ENCODE measurements at places on chromosomes 1 and 21.

- no peak for DNase-seq
These were observed 390.5 kb upstream of the LYPLAL1 start for GRCh38 chr1:218783131-218783530.

DNA sequence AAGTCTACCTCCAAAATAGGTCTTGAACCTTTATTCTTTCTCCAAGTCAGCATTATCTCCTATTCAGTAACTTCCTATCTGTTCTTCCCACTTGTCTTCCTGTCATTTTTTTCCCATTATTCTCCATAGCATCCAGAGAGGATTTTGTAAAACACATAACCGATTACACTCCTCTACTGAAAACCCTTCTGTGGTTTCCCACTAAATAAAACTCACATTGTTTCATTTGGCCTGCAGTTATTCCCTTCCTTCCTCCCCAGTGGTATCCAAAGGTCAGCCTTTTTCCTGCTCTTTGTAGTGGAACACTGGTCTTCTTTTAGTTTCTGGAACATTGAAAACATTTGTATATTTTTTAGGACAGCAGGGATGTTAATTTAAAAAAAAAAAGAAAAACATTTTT, 266.0 kb downstream of the GPR52 start:
- DNase-seq = no peak

- no peak for DNase-seq
These were observed 166.7 kb downstream of the GABPA start for GRCh38 chr21:25901330-25901979.

DNA sequence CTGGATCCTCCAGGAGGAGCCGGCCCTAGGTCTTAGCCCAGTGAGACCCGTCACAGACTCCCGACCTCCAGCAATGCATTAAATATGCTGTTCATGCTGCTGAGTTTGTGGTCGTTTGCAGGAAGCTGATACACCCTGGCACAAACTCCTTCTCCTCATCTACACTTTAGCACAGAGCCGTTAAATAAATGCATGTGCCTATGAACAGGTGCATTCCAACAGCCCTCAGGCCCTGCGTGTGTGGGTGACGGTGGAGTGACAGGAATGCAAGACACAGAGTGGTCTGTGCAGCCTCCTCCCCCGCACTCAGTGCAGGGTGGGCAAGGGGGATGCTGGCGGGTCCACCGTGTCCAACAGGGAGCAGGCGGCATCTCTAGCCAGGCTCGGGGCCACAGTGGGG, 106.6 kb upstream of the TMPRSS2 start:
- no peak for DNase-seq

- DNase-seq = no peak
These were observed 24.9 kb downstream of the TMEM63A start for GRCh38 chr1:225857256-225857655.

- no peak for DNase-seq
These were observed 138.6 kb upstream of the CAMK1G start for GRCh38 chr1:209444961-209445360.

DNA sequence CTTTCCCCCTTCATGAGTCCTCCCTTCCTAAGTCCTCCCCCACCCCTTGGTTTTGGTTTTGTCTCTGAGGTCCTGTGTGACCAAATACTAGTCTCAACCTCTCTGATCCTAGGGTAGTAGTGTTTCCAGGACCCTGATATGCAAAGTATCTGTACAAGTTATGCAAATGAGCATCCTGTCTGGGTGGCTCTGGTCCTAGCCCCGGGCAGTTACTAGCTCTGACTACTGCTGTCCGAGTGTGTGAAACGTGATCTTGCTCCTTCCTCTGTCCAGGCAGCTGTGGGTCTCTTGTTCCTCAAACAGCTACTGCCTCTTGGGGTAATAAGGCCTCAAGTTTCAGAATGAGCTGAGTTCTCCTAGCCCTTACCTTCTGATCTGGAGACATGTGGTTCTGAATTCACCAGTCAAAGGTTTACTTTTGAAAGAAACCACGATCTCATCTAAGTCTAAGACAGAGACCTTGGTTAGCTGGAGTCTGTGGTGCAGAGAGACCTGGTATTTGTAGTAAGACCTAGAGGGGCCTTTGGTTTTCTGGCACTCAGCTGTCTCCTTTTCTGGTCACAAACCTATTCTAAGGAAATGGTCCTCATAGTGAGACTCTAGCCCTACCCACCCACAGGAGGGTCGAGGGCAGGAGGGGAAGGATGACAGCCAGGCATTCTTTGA, 31.0 kb upstream of the IL19 start:
- peak; percentile 53 for DNase-seq

DNA sequence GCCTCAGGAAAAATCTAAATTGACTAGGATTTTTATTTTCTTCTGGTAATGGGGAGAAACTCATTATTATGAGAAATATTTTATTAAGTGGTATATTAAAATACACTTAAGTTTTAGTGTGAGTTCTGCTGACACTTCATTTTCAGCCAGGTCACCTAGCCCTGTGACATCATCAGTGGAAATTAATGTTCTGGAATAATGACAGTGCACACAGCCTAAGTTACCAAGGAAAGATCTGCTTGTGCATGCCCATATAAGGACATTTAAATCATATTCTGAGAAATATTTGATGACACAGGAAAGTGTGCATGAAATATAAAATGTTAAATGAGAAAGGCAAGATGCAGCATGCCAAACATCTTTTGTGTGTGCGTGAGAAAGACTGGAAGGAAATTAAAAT, 102.0 kb downstream of the KIF14 start:
- no peak for DNase-seq

GRCh38 chr1:115241309-115241708, 96.7 kb downstream of the NGF start:
- no peak for DNase-seq

- DNase-seq = no peak
These were observed 22.0 kb upstream of the WDR26 start for GRCh38 chr1:224456637-224456953.

- no peak for DNase-seq
These were observed 143.3 kb downstream of the DYRK1A start for GRCh38 chr21:37509802-37510393.

- peak; percentile 79 for DNase-seq
These were observed 23.8 kb upstream of the LRRC8C start for GRCh38 chr1:89608984-89609725.

- DNase-seq = no peak
These were observed 8.0 kb upstream of the KIRREL1 start for GRCh38 chr1:157985473-157985872.

DNA sequence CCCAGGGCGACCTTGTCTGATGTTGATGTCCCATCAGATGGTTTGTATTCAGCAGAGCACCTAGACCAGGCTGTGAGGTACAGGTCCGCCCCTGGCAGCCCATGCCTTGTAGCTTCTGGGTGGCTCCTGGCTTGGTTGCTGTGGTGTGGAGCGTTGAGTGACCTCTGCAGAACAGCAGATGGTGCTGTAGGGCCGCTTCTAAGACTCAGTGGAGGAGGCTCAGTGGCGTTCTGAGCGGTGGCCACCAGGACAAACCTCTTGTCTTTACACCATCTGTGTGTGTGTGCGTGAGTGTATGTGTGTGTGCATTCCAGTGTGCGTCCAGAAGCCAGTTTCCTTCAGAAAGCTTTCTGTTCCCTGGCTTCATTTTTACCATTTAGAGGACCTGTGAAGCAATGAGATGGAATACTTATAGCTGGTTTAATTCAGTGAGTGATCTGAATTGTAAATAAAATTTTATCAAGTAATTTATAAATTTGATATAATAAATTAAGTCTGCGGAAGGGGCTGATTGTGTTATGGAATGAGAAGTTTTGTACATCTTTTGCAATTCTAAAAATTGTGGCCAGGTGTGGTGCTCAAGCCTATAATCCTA, 66.1 kb downstream of the ADARB1 start:
- DNase-seq = peak; percentile 82

- DNase-seq = peak; percentile 47
These were observed 7.6 kb downstream of the MAN1C1 start for GRCh38 chr1:25624156-25624555.

DNA sequence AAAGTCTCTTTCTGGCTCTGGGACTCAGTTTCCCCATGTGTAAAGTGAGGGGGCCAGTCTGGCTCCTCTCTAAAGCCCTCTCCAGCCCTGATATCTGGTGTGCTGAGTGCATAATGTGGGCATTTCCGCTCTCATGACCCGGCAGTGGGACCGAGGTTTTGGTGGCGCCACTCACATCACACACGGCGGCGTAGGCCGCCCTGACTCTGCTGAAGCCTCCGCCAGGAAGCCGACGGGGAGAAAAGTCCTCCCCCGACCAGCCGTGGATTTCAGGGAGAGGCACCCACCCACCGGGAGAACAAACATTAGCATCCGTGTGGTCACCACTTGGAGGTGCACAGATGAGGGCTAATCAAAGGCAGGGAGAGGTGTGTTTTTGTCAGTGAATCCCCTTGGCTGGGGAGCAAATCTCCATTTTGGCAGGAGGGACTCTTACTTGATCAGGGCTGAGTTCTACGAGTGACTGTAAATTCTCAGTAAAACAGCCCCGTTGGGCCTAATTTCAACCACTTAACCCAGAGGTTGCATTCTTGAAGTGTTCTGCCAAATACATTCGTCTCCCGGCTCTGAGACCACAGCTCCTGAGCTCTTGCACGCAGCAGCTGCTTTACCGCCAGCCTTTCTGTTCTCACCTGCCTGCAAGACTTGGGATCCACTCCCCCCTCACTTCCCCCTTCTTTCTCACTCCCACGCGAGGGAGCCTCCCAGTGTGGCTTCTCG, 118.2 kb downstream of the FOXD2 start:
- DNase-seq = no peak

GRCh38 chr1:220320709-220321108, 48.5 kb upstream of the RAB3GAP2 start:
- DNase-seq = no peak

- no peak for DNase-seq
These were observed 220.2 kb upstream of the SNX7 start for GRCh38 chr1:98441281-98441680.

- DNase-seq = no peak
These were observed 35.8 kb upstream of the HIVEP3 start for GRCh38 chr1:41954533-41954944.

DNA sequence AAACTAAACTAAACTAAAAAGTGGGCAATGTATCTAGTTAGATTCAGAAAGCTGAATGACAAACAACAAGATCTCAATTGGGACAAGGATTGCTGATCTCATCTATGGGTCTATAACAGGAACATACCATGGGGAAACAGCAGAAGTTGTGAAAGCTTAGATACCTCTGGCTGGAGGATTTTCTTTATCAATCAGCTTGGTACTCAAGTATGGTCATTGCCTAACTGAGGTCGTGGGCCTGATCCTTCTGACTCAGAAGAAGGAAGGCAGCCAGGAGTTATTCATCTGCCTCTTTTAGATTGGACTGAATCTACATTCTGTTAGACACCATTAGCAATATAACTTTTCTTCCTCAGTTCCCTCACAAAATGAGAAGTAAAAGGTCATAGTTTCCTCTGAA, 39.7 kb downstream of the DNTTIP2 start:
- DNase-seq = no peak

DNA sequence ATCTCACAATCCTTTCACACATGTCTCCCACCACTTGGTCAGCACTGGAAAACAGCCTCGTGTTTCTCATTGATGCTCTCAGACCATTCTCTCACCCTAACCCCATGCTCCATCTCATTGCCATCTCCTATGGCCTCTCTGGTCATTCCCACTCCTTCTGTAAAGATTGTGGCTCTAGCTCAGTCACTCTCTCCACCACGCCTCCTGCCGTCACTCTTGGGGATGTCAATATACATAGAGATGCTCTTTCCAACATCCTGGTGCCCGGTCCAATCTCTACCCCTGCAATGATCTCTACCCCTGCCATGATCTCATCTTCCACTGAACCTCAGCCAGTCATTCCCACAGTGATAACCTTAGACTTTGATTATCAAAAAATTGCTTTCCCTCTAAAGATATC, 90.1 kb downstream of the NTPCR start:
- no peak for DNase-seq

DNA sequence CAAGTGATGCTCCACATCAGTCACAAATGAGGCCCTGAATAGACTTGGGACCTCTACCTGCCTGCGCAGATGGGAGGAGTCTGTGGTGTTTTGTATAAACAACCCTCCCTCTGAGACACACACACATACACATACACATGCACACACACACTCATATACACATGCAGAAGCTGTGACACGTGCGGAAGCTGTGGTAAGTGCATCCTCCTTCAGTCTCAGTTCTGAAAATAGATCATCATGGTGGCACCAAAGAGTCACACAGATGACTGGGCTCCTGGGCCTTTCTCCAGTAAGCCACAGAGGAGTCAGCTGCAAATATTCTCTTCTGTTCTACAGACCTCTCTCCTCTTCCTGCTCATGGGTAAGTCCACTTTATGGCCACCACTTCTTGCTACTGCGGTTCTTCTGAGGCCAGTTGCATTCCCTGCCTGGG, at the start of gene LY9:
Gene LY9 (plus strand): TSS at position 224 of the 433 bp plus-strand sequence. CDS start 14 bp downstream, at position 238.
- peak; percentile 89 for DNase-seq

GRCh38 chr21:45074818-45075595, 627 bp downstream of the ADARB1 start:
- DNase-seq = peak; percentile 66

DNA sequence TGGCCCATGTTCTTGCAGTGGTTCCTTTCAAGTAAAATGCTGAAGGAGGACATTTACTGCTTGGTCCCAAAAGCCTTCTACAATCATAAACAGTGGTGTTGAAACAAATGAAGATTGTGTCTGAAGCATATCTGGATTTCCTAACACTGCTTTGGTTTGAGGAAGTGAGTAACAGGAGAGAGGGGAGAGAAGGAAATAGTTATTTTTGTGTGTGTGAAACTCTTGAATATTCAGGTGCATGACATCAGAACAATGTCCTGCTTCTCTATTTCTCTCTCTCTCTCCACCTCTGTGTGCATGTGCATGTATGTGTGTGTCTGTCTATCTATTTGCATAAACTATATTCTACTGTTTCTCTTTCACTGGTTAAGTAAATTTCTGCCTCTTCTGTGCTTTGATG, 61.4 kb upstream of the TNFSF18 start:
- DNase-seq = no peak

DNA sequence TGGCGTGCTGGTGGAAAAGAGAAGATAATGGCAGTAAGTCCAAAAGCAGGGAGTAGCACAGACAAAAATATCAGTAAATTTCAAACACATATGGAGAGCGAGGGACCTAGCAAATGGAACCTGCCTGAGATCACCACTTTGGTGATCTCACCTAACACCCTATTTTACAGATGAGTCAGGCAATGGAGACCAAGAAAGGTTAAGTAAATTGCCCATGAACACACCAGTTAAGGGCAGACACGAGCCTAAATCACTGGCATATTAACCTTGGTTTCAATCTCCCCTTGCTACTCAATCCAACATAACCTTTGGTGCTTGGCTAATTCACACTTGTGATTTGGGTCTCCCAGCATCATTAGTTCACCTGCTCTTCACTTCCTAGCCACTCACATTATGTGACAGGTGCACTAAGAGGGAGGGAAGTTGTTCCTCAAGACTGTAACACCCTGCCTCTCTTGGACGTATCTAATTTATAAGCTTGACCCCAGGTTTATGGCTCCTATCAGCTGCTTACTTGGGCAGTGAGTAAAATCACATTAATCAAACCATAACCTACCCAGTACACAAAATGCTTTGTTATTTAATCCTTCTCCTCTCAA, 11.5 kb downstream of the ZNF697 start:
- DNase-seq = no peak

Measured in activated CD4-positive, alpha-beta T cell treated with anti-CD3 and anti-CD28 coated beads for 36 hours (primary cell).